ENCODE measurements at places on chromosomes 12 and 14.

GRCh38 chr14:53493320-53493719 lies 340.2 kb upstream of the DDHD1 start:
- DNase-seq: no peak

GRCh38 chr14:63892265-63892664 lies 39.5 kb downstream of the SYNE2 start:
- DNase-seq: no peak

DNA sequence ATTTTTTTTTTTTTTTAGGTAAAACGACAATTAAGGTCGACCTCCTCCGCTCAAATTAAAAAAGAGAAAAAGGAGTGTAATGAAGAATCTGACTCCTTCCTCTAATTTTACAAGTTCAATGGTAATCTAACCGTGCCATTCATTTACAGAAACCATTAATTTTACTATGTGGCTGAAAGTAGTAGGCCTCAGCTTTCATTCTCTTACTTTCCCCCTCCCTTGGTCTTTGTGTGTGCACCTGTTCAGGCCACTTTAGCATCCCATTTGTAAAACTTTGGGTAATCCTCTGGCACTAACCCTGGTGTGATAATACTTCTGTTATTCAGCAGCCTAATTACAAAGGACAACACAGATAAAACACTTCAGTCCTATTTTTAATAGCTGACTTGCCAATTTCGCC lies 128.1 kb downstream of the ASCL1 start:
- DNase-seq: no peak

- DNase-seq: no peak
These were observed 5.5 kb downstream of the LUM start for GRCh38 chr12:91105807-91106206.

DNA sequence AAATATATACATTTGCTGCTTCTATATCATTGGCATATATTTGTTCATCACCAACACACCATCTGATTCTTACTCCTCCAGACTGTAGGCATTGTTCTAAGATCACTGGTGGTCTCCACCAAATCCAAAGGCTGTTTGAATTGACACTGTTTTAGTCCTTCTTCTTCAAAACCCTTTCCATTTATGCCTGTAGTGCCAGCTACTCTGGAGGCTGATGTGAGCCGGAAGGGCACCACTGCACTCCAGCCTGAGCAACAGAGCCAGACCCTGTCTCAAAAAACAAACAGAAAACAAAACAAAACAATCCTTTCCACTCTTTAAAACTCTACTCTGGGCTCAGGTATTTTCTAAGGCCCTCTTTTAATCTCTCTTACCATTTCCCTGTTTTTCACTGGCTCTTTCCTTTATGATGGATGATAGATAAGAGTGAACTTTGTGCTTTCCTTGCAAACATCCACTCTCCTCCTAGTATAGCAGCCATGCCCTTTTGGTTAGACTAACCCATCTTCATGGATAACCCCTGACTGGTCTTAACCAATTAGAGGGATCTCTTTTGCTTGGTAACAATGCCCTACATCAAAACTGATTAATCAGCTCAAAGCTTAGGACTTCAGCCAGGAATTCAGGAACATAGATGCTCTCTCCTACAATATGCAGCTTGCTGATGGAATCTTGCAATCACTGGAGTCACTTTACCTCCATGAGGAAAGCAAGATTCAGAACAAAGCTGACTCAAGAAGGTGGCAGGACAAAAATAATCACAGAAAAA lies 24.9 kb downstream of the SPTSSA start:
- DNase-seq: no peak

GRCh38 chr12:101436136-101436535 lies 28.6 kb upstream of the ARL1 start:
- no peak for DNase-seq

- no peak for DNase-seq
These were observed 203.0 kb downstream of the RBM19 start for GRCh38 chr12:113762882-113763816.

GRCh38 chr12:116143909-116144308 lies 133.6 kb downstream of the MED13L start:
- DNase-seq: no peak

DNA sequence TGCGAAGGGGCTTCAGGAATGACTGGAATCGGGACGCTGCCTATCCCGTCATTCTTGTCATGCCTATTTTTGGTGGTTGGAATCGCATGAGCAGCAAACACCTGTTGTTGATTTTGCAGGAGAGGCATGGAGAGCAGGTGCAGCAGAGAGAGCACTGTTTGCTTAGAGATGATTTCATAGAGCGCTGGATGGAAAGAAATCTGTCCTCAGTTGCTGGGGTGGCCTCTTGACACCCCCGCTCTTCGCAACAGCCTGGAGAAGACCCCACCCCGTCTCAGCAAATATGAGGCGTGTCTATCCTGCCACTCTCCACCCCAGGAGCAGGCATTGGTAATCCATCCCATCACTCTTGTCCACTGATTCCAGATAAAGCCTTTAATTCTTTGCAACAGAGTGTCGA lies 19.3 kb upstream of the NCOR2 start:
- DNase-seq: no peak

DNA sequence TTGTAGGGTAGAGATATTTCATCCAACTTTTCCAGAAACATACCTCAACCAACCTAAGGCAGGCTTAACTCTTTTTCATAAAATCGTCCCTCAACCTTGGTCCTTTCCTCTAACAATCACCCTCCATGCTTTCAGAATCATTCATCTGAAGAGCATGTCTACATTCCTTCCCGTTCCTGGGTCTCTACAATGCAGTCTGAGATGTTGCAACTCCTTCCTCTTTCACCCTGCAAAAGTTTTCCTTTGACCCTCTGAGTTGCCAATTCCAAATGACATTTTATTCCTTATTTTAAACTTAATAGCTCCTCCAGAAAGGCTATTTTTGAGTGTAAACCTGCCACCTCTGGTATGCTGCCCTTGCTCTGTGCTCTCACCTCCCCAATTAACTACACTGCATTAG lies 16.7 kb downstream of the SLC7A7 start:
- no peak for DNase-seq

- no peak for DNase-seq
These were observed 61.1 kb upstream of the FLRT2 start for GRCh38 chr14:85468816-85469215.

- DNase-seq: no peak
These were observed 66.2 kb downstream of the PTGER2 start for GRCh38 chr14:52380294-52380693.

GRCh38 chr14:99734406-99735051 lies 50.4 kb downstream of the CYP46A1 start:
- DNase-seq: no peak

- no peak for DNase-seq
These were observed 50.3 kb downstream of the CIT start for GRCh38 chr12:119826661-119827445.

- DNase-seq: no peak
These were observed 57.5 kb downstream of the ARHGAP5 start for GRCh38 chr14:32134448-32135097.

DNA sequence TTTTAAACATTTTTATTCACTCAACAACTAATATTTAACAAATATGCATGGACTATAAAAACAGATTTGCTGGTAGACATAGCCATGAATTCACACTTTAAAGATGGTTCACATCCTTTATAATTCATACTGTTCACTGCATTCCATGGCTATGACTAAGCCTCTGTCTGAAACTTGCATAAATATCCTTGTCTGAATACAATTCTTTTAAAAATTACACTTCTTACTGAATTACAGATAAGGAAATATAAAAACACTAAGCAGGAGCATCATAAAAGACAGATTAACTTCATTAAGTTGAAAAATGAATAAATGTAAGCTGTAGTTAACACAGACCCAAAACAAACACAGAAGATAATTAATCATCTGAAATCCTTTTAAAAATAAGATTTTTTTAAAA lies 53.8 kb downstream of the GXYLT1 start:
- DNase-seq: no peak

DNA sequence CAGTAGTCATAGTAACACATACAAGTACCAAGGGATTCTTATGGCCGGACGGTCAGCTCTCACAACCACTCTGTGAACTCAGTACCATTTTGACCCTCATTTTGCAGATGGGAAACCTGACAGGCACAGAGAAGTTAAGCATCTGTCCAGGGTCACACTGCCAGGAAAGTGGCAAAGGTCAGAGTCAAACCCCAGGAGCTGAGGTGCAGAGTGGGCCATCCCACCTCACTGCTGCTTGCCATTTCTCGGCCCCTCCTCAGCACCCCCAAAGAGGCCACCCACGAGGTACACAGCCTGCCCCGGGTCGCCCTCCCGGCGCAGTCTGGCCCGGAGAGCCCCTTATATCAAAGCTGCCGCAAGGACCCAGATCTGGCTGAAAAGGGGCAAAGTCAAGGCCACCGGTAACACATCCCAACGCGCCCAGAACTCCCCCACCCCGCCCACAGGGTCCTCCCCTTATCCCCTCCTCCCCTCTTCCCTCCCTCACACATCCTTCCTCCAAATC lies 1.7 kb downstream of the NCOR2 start:
- no peak for DNase-seq

DNA sequence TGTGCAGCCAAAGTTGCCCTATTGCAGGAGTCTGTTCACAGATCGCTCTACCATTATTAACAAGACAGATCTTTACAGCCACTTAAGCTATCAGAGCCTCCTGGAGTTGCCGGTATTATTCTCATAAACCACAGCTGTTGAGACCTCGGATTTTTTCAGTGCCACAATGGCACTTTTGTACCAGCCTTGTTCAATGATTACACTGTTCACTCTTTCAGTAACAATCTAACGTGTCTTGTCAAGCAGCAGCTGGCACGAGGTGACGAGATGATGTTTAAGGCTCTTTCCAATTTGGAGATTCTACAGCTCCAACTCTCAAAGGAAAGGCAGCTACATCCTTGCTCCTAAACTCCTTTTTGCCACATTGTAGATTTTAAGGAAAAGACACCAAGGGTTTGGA lies 30.7 kb downstream of the LRIG3 start:
- no peak for DNase-seq

- no peak for DNase-seq
These were observed 70.6 kb downstream of the PTHLH start for GRCh38 chr12:27901959-27902358.

- no peak for DNase-seq
These were observed 345.0 kb downstream of the SLC16A7 start for GRCh38 chr12:59940631-59941342.

GRCh38 chr14:20376071-20376588 lies 32.7 kb downstream of the PARP2 start:
- DNase-seq: no peak

GRCh38 chr14:89336338-89336737 lies 80.7 kb downstream of the FOXN3 start:
- DNase-seq: no peak

DNA sequence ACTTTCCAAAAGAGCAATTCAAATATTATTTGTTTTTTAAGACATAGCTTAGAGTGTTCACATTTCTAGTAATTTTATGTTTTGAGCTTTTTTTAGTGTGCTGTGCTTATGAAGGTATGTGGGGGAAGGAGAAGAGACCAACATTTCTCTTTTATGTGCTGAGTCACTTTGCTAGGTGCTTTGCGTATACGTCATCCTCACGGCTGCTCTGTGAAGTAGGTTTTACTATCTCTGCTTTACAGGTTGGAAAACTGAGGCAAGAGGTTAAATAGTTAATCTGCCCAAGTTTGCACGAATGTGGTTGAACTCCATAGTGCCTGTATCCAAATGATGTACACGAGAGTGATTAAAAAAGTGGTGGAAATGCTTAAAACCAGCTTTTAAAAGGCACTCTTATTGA lies 75.9 kb downstream of the AEBP2 start:
- no peak for DNase-seq

GRCh38 chr12:116248930-116249329 lies 28.6 kb downstream of the MED13L start:
- DNase-seq: no peak

DNA sequence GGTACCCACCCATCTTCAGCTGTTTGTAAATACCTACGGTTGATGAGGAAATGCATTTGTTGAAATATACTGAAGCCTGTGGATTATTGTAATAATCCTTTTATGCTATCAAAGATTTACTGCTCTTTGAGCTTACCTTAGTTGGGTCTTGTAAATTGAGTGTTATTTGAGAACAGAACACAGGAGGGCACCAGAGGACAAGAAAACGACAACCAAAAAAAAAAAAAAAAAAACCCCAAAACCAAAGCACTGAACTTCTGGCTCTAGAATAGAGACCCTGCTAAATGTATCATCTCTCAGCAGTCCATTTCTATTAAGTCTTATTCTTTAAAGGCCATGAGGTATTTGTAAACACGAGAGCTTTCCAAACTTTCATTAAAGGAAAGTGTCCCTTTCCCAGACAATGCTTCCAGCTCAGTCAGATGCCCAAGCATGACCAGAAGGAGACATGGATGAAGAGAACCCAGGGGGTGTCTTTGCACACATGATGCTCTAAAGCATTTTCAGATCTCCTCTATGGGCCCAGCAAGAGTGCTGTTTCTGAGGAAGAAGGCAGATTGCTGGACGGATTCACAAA lies 763.9 kb downstream of the NRXN3 start:
- no peak for DNase-seq

DNA sequence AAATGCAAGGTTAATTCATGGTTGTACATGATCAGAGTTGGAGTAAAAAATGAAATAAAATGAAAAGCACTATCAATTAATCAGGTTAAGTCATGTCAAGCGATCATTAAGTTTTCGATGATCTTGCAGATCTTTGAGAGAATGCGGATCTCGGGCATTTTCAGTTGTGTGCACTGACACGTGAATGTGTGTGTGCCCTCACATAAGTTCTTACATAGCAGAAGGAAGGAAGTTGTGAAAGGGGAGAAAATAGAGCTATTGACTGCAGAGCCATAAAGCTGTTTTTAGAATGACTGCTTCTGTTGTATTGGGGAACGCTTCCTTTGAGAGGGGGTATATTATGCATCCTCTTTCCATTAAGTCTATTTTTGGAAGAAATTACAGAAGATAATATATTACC lies 101.3 kb downstream of the HMGA2 start:
- DNase-seq: no peak

Data from central memory CD4-positive, alpha-beta T cell (primary cell).